ENCODE measurements at places on chromosomes 1 and 21. TPM values are rescaled to one million over a fixed set of nuclear protein-coding genes. Genes with fewer than 3 reads are reported as not detected.
A peak's percentile ranks its signal among the peaks of the same experiment; 100 is the strongest.

DNA sequence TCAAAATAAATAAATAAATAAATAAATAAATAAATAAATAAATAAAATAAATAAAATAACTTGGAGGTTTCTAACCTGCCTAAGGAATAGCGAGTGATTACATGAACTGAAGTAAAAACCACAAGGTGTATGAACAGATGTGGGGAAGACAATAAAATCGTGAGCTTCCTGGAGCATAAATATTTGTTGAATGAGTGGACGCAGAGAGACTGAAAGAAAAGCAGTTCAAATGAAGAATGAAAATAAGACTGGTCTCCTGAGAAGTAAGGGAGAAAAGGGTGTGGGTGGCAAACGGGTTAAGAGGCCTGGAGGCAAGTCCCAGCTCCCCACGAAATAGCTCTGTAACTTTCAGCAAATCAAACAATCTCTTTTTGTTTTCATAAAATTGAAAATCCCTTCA is 33.6 kb downstream of the CHML start:
- H3K27me3 ChIP-seq: no peaks in the 10 kb centered on the region
- H3K4me3 ChIP-seq: no peak overlapping the region
- peaks cover 8% of the 10 kb centered on the region for H3K36me3 ChIP-seq
- H3K4me1 ChIP-seq: peaks cover 67% of the 10 kb centered on the region
- peak overlapping the region; percentile 93 for H3K27ac ChIP-seq

- no peak overlapping the region for H3K27ac ChIP-seq
- no peaks in the 10 kb centered on the region for H3K27me3 ChIP-seq
- H3K36me3 ChIP-seq: no peaks in the 10 kb centered on the region
- H3K4me3 ChIP-seq: no peak overlapping the region
- no peak for DNase-seq
These were observed 21.9 kb downstream of the MT1HL1 start for GRCh38 chr1:236982380-236982779.

GRCh38 chr1:118136187-118136941 is 48.7 kb downstream of the SPAG17 start:
- no peak overlapping the region for H3K27ac ChIP-seq
- H3K36me3 ChIP-seq: no peaks in the 10 kb centered on the region
- DNase-seq: no peak
- peaks cover 3% of the 10 kb centered on the region for H3K27me3 ChIP-seq
- peaks cover 9% of the 10 kb centered on the region for H3K4me1 ChIP-seq

FMO5 gene
- 0.18 TPM for polyA plus RNA-seq

GRCh38 chr1:205587581-205587980 is 44.2 kb downstream of the ELK4 start:
- DNase-seq: no peak
- H3K4me1 ChIP-seq: peaks cover 7% of the 10 kb centered on the region
- no peak overlapping the region for H3K27ac ChIP-seq
- no peaks in the 10 kb centered on the region for H3K27me3 ChIP-seq

DNA sequence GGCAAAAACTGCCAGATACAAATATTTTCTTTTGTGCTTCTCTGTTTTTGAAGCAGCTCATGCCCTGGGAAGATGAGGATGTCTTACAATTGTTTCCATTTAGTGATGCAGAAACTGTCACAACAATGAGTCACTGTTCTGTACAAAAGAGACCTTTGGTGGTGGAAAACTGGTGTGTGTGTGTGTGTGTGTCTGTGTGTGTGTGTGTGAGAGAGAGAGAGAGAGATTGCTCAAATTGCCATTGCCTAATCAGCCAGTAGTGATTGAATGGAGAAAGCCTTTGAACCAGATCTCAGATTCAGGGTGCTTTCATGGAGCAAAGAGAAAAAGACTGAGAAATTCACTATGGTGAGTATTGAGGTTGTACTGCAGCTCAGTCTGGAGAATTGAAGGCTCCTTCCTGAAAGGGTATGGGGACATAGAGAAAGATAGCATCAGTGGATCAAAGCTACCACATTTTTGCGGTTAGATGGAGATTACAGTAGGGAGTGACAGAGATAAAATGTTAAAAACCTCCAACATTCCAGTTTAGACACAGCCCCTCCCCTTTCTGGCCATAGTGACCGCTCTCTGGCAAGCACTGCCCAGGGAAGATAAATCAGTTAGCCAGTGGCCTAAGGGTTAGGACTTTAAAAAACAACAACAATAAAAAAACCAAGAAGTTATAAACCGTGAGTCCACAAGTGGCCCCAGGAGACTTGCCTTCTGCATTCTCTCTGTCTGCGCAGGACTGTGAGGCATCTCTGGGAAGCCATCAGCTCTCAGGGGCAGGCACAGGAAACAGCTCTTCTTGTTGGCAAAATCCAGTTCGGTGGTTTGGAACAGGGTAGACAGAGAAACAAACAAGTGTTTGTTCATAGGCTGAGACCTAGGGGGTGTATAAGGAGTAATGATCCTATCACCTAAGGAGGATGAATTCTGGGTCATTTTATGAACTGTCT is 406.5 kb downstream of the DUSP10 start:
- H3K27me3 ChIP-seq: no peaks in the 10 kb centered on the region
- no peaks in the 10 kb centered on the region for H3K4me1 ChIP-seq
- no peak overlapping the region for H3K27ac ChIP-seq
- H3K36me3 ChIP-seq: no peaks in the 10 kb centered on the region

OR2L8 gene
- polyA plus RNA-seq: not detected

- no peak for DNase-seq
- H3K27ac ChIP-seq: no peak overlapping the region
- H3K4me1 ChIP-seq: no peaks in the 10 kb centered on the region
- no peak overlapping the region for H3K4me3 ChIP-seq
These were observed 102.0 kb downstream of the CRYAA start for GRCh38 chr21:43270800-43271301.

DNA sequence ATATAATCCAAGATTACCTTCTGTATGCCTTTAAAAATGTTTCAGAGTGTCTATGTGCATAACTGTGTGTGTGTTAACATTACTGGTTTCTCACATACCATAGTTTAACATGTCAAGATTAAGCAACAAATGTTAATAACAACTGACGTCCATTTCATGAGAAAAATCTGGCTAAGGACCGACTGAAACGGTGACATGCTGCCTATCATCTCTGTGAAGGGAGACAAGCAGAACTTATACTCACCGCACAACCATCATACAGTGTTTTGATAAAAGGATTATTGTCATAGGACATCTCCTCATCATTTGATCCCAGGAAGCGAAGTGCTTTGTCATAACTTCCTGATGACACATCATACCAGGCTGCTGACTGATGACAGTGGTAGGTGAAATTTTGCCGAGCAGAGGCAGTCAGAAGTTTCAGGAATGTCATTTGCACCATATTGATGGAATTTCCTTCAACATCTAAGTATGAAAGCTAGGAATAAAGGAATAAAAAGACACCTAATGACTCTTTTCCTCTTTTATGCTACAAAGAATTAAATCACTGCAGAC is 228.8 kb downstream of the COL11A1 start:
- peak overlapping the region; percentile 7 for H3K27ac ChIP-seq
- peaks cover 2% of the 10 kb centered on the region for H3K4me1 ChIP-seq

LCA5L gene
- polyA plus RNA-seq: 0.94 TPM

DNA sequence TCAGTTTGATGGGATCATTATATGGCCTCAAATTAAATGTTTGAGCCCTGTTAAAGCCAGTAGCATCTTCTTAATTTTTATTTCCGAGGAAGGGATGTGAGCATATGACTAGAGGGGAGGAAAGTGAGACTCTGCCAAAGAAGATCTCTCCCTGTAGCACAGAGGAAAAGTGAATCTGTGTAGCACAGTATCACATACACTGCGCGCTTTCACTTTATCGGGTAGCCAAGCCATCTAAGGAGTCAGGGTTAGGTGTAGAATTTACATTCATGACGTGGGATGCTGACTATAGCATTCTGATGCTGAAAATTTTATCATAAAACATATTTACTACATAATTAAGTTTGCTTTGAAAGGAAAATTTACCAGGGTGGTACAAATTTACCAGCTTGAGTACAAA is 24.0 kb downstream of the LRRC8D start:
- no peak overlapping the region for H3K4me3 ChIP-seq
- peak overlapping the region; percentile 66 for H3K27ac ChIP-seq
- peaks cover 6% of the 10 kb centered on the region for H3K36me3 ChIP-seq
- DNase-seq: no peak
- H3K4me1 ChIP-seq: peaks cover 31% of the 10 kb centered on the region

- H3K4me3 ChIP-seq: no peak overlapping the region
- no peaks in the 10 kb centered on the region for H3K36me3 ChIP-seq
- DNase-seq: no peak
- H3K27me3 ChIP-seq: no peaks in the 10 kb centered on the region
These were observed 16.9 kb upstream of the PTPN14 start for GRCh38 chr1:214568328-214568727.

DNA sequence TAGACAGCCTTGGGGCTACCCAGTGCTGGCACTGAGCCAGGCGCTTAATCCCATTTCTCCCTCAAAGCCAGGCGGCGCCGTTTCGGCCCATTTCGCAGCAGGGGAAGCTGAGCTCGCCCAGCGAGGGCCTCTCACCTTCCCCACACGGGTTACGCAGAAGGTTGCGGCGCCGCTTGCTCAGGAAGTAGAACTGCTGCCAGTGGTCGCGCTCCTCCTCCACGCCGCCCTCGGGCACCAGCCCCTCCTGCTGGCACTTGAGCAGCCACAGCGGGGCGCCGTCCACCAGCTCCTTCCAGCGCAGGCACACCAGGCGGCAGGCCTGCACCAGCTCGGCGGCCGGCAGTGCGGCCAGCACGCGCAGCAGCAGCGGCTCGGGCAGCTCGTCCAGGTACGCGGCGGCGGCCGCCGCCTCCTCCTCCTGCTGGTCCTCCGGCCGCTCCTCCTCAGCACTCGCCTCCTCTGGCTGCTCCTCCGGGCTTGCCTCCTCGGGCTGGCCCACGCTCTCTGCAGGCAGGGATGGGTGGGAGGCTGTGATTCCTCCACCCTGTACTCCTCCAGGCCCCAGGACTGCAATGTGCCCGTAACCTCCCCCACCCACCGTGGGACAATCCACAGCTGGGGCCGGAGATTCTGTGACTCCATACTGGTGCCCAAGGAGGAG is 3.8 kb downstream of the FBXO2 start:
- H3K27ac ChIP-seq: no peak overlapping the region
- no peaks in the 10 kb centered on the region for H3K27me3 ChIP-seq
- peaks cover 21% of the 10 kb centered on the region for H3K4me1 ChIP-seq
- no peak for DNase-seq
- H3K4me3 ChIP-seq: no peak overlapping the region

GRCh38 chr1:229471175-229471574 is 37.0 kb downstream of the NUP133 start:
- no peaks in the 10 kb centered on the region for H3K27me3 ChIP-seq
- H3K36me3 ChIP-seq: peaks cover 27% of the 10 kb centered on the region
- DNase-seq: no peak
- H3K27ac ChIP-seq: no peak overlapping the region

PTPRU gene
- 6.4 TPM for polyA plus RNA-seq

- H3K4me1 ChIP-seq: peaks cover 37% of the 10 kb centered on the region
- peak overlapping the region; percentile 95 for H3K27ac ChIP-seq
- H3K36me3 ChIP-seq: no peaks in the 10 kb centered on the region
- no peak overlapping the region for H3K4me3 ChIP-seq
- no peaks in the 10 kb centered on the region for H3K27me3 ChIP-seq
These were observed 10.6 kb downstream of the S100A6 start for GRCh38 chr1:153525088-153525728.

GRCh38 chr1:201747261-201747660 is 81.7 kb upstream of the IPO9 start:
- H3K4me1 ChIP-seq: peaks cover 53% of the 10 kb centered on the region
- H3K4me3 ChIP-seq: no peak overlapping the region
- no peak for DNase-seq
- H3K27ac ChIP-seq: no peak overlapping the region

FHL3 gene
- polyA plus RNA-seq: 5.1 TPM

- H3K27ac ChIP-seq: no peak overlapping the region
- DNase-seq: no peak
- no peaks in the 10 kb centered on the region for H3K27me3 ChIP-seq
- H3K4me1 ChIP-seq: no peaks in the 10 kb centered on the region
These were observed 17.8 kb downstream of the COPA start for GRCh38 chr1:160325252-160325651.

DNA sequence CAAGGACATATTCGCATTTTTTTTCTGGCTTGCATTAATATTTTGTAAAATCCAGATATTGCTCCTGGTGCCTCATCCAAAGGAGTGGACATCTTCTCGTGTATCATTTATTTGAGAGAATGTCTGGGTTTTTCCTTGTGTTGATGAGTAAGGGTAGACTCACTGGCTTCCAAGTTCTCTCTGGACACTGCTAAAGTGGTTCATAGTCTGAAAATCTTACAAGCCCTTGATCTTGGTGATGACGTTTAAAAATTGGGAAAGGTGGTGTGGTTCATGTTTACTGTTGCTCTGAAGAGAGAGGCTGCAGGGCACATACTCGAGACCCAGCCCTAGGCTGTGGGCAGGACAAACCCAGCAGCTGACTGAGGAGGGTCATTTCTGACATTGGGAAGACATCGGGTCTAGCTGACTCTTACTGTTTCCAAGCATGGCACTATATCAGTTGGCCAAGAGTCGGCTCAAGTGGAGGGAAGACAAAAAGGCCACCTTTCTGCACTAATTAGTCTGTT is 296.2 kb downstream of the LMX1A start:
- no peak overlapping the region for H3K4me3 ChIP-seq
- DNase-seq: no peak
- H3K27me3 ChIP-seq: no peaks in the 10 kb centered on the region
- no peak overlapping the region for H3K27ac ChIP-seq
- no peaks in the 10 kb centered on the region for H3K4me1 ChIP-seq
- no peaks in the 10 kb centered on the region for H3K36me3 ChIP-seq

ITLN2 gene
- polyA plus RNA-seq: 0.22 TPM

MUL1 gene
- polyA plus RNA-seq: 41.8 TPM

YIPF1 gene
- 36.3 TPM for polyA plus RNA-seq

All from keratinocyte (primary cell).